Tibial artery (tissue), 4 donors: ENCODE measurements at places on chromosomes 2 and 18.

DNA sequence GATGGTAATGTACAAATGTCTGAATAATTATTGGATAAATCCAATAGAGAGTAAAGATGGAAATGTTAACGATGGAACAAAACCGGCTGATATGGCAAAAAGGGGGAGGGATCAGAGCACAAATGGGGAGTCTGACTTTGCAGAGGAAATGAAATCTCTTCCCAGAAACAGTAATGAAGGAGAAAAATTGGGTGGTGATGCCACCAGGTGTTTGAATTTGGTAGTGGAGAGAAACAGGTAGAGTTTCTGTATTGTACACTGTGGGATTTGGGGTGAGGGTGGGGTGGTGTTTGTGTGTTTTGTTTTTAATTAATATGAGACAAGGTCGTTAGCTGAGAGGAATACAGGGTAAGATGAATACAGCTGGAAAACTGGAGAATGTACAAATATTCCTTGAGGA lies 20.4 kb upstream of the XDH start:
- no peak for DNase-seq

DNA sequence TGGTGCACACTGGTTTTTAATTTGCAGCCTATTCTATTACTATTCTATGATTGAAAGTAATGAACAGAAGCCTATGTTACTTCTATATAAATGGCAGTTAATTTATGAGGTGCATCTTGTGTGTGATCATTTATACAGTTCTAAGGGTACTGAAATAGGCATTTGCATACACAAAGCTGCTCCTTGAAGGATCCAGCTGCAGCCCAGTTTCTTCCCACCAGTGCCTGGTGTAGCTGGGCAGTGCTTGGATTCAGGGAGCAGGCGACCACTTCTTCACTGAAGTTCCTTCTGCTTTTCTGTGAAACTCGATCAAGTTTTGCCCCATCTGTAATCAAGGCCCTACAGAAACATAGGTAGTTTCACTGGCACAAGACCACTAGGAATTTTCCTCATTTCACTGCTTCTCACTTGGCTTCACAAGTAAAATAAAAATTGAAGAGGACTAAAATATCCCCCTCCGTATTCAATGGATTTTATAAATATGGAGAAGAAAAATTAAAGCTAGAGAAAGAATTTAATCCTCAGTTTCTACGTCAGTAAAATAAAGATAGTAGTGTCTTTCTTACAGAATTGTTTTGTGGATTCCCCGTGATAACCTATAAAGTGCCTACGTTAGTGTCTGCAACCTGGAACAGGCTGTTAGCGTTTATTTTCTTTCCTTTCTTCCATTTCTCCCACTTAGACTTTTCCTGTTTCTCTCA lies 1.7 kb upstream of the LPIN2 start:
- DNase-seq, result no peak

GRCh38 chr18:13616525-13617035 lies 109.8 kb downstream of the FAM210A start:
- no peak for DNase-seq

DNA sequence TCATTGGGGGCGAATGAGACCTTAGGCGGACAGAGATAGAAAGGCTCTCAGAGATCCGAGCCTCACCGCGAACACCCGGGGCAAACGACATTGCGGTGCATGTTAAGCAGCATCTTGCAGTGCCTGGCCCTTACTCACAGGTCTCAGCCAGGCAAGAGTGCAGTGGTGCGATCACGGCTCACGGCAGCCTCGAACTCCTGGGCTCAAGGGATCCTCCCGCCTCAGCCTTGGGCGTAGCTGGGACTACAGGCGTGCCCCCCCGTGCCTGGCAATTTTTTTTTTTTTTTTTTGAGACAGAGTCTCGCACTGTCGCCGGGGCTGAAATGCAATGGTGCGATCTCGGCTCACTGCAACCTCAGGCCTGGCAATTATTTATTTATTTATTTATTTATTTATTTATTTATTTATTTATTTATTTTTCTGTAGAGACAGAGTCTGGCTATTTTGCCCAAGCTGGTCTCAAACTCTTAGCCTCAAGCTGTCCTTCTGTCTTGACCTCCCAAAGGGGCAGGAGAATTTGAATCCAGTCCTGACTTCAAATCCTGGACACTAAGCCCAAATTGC lies 1.3 kb downstream of the LAMA3 start:
- no peak for DNase-seq

GRCh38 chr2:28492282-28492681 lies 3.6 kb upstream of the PLB1 start:
- DNase-seq, result no peak

DNA sequence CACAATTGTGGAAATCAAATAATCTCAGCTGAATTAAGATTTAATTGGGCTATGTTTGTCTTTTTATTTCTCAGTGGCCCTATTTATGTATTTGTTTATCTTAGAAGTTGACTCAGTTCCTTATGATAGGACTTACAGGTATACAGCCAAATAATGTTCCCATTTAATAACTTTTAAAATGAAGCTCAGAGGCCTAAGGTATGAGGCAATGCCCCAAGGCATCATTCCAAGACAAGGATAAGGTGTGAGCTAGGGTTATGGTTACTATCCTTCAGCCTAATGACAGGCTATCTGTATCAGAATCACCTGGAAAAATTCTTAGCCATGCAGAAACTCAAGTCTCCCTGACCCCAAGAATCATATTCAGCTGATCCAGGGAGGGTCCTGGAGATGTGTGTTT lies 7.4 kb upstream of the NRBP1 start:
- no peak for DNase-seq
